ENCODE measurements at places on chromosomes 12 and 14.

- H3K4me3 ChIP-seq: no peak overlapping the region
- H3K36me3 ChIP-seq: no peaks in the 10 kb centered on the region
- H3K27ac ChIP-seq: no peak overlapping the region
Observed at GRCh38 chr12:44002607-44003006, 166.7 kb downstream of the TMEM117 start.

DNA sequence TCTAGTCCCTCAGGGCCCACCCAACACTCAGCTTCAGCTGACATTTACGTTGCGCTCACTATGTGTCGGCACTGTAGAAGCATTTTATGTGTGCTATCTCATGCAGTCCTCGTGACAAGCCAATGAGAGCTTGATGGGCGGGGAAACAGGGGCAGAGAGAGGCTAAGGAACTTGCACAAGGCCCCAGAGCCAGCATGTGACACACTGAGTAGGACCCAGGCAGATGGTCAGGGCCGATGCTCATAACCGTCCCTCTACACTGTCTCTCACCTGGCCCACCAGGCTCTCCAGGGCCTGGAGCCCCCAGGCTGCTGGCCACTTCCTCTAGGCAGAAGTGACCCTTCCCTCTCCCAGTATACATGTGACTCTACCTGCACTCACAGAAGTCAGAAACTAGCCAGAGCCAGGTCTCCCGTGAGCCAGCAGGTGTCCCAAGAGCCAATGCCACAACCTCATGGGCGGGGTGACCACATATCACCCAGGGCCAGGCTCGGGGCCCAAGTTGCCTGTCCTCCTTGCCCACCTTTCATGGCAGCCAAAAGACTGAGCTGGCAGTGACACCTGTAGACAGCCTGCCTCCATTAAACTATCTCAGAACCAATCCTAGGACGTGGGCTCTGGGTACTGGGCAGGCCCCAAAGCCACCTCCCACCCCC is 38.3 kb downstream of the TTC7B start:
- no peak overlapping the region for H3K4me3 ChIP-seq
- H3K36me3 ChIP-seq: no peaks in the 10 kb centered on the region
- DNase-seq: no peak
- no peaks in the 10 kb centered on the region for H3K4me1 ChIP-seq
- H3K27me3 ChIP-seq: no peaks in the 10 kb centered on the region
- H3K27ac ChIP-seq: no peak overlapping the region

DNA sequence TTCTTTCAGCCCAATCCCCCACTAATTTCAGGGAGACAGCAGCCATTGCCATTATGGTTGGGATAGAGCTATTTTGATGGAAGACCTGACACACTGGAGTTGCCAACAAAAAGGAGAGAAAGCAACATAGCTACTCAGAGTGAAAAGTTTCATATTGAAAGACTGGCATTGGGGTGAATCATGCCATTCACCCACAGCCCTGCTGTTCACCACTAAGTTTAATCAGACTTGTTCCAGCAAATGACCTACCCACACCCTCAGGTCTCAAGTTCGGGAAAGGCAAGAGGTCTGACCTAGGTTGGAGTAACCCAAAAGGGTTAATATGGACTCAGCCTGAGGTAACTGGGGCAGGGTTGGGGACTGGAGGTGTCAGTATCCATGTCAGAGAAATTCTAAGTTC is 169.2 kb downstream of the PAWR start:
- no peak overlapping the region for H3K4me3 ChIP-seq
- no peaks in the 10 kb centered on the region for H3K4me1 ChIP-seq
- DNase-seq: no peak

GRCh38 chr14:92704036-92704804 is 44.2 kb downstream of the LGMN start:
- no peaks in the 10 kb centered on the region for H3K36me3 ChIP-seq
- no peak overlapping the region for H3K27ac ChIP-seq
- H3K4me3 ChIP-seq: no peak overlapping the region
- no peaks in the 10 kb centered on the region for H3K27me3 ChIP-seq
- DNase-seq: no peak
- no peaks in the 10 kb centered on the region for H3K4me1 ChIP-seq

- H3K4me1 ChIP-seq: no peaks in the 10 kb centered on the region
- H3K27me3 ChIP-seq: no peaks in the 10 kb centered on the region
- no peak for DNase-seq
- no peaks in the 10 kb centered on the region for H3K36me3 ChIP-seq
Observed at GRCh38 chr12:89552376-89552775, 26.5 kb upstream of the POC1B start.

GRCh38 chr12:41190338-41190737 is 2.2 kb downstream of the PDZRN4 start:
- H3K27ac ChIP-seq: no peak overlapping the region
- peak overlapping the region; percentile 66 for H3K4me3 ChIP-seq
- no peaks in the 10 kb centered on the region for H3K27me3 ChIP-seq
- no peak for DNase-seq

DNA sequence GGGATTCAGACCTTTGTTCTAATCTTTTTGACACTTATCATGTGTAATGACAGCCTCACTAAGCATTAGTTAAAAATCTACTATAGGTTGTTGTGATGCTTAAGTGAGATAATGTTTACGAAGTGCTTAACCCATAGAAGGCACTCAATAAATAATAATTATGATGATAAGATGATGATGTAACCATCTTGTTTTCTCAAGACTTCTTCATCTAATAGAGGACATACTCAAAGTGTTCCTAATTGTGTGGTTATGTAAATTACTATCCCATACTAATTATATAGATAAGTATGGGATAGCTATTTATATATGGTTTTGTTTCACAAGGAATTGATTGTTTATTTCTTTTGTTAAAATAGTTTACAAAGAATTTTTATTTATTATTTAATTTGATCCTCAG is 76.9 kb downstream of the MIPOL1 start:
- no peak overlapping the region for H3K4me3 ChIP-seq
- H3K27ac ChIP-seq: no peak overlapping the region
- no peaks in the 10 kb centered on the region for H3K27me3 ChIP-seq
- DNase-seq: no peak
- H3K4me1 ChIP-seq: no peaks in the 10 kb centered on the region

GRCh38 chr12:53983950-53984572 is 885 bp upstream of the HOXC10 start:
- no peak for DNase-seq
- peaks cover 87% of the 10 kb centered on the region for H3K27me3 ChIP-seq
- no peaks in the 10 kb centered on the region for H3K36me3 ChIP-seq
- peaks cover 8% of the 10 kb centered on the region for H3K4me1 ChIP-seq
- H3K4me3 ChIP-seq: peak overlapping the region; percentile 69

DNA sequence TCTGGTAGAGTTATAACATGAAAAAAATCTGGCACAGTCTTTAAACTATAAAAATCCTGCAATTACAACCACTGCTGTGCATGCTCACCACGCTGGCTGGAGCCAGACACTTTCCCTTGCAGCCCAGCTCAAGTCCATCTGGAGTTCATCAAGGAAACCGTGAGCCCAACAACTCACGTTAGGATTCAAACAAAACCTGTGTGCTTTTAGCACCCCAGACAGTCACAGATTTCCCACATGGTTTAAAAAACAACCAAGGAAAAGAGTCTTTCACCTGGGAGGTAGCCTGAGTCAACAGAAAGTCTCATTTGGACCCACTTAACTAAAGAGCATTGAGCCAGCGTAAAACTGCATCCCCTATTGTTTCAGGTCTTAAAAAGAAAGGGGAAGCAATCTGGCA is 4.7 kb downstream of the LRIG3 start:
- H3K36me3 ChIP-seq: no peaks in the 10 kb centered on the region
- H3K27me3 ChIP-seq: no peaks in the 10 kb centered on the region
- no peaks in the 10 kb centered on the region for H3K4me1 ChIP-seq
- DNase-seq: no peak

DNA sequence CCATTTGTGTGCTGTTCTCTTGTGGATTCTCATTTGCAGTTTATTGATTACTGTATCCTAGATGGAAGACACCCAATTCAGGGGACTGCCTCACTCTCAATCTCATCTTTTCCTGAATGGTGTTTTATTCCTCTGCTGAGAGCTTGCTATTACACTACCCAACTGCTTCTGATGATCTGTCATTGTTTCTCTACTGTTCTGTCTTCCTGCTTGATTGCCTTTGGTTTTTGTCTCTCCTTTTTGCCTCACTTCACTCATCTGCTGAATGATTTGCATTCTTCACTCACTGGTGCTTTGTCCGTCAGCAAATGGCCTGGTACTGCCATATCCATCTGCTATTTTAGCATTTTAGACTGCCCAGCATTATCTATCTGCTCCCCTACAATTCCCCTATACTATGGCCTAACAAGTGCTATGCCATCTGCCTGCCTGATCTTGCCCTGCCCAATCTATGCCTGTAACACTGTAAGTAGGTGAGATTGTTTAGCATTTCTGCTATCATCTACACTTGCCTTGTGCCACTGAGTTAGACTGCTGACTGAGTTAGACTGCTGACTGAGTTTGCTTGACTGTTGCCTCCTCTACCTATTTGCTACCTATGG is 335.1 kb downstream of the GPHN start:
- no peak for DNase-seq
- H3K27me3 ChIP-seq: no peaks in the 10 kb centered on the region
- H3K36me3 ChIP-seq: no peaks in the 10 kb centered on the region
- H3K4me1 ChIP-seq: no peaks in the 10 kb centered on the region

- H3K4me1 ChIP-seq: no peaks in the 10 kb centered on the region
- no peaks in the 10 kb centered on the region for H3K27me3 ChIP-seq
- no peak overlapping the region for H3K27ac ChIP-seq
- H3K36me3 ChIP-seq: no peaks in the 10 kb centered on the region
- H3K4me3 ChIP-seq: no peak overlapping the region
- DNase-seq: no peak
Observed at GRCh38 chr12:78119351-78119918, 288.7 kb downstream of the NAV3 start.

All from breast epithelium (tissue), 4 donors.